OCI-LY7 (cell line): ENCODE measurements at places on chromosomes 4 and X.

GRCh38 chr4:71729856-71730255, 54.0 kb downstream of the GC start:
- DNase-seq: no peak

DNA sequence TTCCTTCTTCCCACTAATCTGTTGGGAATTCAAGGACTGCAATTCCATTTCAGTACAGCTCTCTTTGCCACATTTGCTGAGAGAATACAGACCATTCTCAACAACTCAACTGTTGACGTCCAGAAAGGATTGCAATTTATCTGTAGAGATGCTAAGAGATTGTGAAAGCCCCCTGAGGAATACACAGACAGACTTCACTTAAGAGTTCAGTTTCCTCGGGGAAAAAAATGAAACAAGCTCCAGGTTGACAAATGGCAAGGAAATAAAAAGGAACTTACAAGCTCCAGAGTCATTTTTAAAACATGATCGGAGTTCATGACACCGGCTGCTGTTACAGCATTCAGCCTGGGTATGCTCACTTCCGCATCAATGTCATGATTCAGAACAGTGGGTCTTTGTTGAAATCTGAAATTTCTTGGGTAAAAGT, 13.8 kb downstream of the TLR10 start:
- DNase-seq: no peak

- DNase-seq: no peak
Measured at GRCh38 chrX:124035657-124036056, 74.2 kb downstream of the STAG2 start.

DNA sequence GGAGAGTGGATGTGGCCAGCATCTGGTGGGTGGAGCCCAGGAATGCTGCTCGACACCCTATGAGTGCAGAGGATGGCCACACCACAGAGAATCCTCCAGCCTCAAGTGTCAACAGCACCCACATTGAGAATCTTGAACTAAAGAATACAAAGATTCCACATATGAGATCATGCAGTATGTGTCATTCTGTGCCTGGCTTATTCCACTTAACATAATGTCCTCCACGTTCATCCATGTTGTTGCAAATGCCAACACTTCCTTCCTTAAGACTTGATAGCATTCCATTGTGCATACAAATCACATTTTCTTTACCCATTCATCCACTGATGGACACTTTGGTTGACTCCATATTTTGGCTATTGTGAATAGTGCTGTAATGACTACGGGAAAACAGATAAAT, 145.8 kb downstream of the PRKX start:
- DNase-seq: no peak

- no peak for DNase-seq
Measured at GRCh38 chr4:24742773-24743172, 52.6 kb upstream of the SOD3 start.

DNA sequence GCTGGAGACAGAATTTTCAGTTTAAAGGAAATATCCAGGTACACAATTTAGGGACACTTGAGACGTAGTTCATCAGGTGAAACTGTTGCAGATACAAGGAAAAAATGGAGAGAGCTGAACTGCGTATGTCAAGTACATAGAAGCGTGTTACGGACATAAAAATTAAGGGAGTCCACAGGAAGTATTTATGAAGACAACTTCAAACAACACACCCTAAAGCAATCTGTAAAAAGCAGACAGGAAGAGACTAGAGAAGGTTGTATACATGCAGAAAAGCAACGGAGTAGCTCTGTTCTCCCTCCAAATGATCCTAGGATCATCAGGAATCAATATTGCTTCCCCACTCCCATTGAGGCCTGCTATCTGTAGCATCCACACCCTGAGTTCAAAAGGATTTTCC, 5.8 kb downstream of the CASK start:
- DNase-seq: no peak

- DNase-seq: no peak
Measured at GRCh38 chrX:124530803-124531202, 184.4 kb downstream of the SH2D1A start.

DNA sequence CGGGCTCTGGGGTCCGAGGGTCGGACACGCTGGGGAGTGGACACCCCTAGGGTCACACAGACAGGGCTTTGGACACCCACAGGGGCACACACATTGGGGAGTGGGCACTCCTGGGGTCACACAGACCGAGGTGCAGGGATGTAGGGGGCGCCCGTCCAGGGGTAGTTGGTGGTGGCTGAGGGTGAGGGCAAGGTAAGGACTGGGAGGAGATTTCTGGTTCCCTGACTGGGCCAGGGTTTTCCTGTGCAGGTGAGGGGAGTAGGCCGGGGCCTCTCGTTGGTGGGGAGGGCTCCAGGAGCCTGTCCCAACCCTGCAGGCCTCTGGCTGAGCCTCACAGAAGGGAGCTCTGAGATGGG, 21.9 kb upstream of the WDR45 start:
- peak; percentile 17 for DNase-seq

DNA sequence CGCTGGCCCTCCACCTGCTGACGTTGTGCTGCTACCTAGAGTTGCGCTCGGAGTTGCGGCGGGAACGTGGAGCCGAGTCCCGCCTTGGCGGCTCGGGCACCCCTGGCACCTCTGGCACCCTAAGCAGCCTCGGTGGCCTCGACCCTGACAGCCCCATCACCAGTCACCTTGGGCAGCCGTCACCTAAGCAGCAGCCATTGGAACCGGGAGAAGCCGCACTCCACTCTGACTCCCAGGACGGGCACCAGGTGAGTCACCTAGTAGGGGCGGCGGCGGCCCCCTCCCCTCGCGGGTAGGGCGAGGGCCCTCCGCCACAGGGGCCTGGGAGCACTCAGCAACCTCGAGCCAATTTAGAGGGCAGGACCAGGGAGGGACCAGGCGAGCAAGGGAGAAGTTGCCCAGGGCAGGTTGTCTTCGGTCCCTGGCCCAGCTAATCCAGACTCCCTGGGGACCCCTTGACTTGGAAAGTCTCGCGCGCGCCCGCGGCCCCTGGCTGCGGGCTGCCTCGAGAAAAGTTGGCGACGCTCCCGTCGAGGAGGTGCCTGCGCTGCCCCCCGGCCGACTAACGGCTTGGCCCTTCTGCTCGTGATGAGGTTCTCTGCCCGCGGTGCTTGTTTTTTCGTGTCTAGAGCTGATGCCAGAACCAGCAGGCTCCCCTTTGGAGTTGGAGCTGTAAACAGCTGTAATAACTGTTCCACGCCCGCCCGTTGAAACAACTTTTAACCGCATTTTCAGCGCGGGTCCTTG, 717 bp downstream of the EDA start:
- DNase-seq: no peak

- DNase-seq: no peak
Measured at GRCh38 chr4:108902769-108903168, 139.9 kb upstream of the ETNPPL start.

GRCh38 chr4:48844843-48845242, 14.0 kb downstream of the OCIAD1 start:
- DNase-seq: no peak

DNA sequence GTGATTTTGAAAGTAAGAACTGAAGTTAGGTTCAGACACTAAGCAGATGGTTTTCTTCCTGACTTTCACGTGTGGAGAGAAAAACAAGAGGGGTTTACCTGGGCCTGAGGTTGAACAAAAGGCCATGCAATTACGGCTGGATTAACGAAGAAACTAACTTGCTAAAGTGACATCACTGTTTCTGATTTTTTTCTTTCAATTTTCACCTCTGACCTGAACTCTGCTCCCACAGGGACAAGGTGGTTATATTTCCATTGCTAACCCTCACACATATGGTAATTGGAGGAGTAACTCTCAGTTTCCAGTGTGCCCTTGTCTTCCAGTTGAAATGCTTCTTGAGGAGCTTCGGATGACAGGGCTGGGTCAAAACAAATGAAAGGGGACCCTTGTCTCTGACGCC, 38.0 kb downstream of the MSN start:
- DNase-seq: no peak

DNA sequence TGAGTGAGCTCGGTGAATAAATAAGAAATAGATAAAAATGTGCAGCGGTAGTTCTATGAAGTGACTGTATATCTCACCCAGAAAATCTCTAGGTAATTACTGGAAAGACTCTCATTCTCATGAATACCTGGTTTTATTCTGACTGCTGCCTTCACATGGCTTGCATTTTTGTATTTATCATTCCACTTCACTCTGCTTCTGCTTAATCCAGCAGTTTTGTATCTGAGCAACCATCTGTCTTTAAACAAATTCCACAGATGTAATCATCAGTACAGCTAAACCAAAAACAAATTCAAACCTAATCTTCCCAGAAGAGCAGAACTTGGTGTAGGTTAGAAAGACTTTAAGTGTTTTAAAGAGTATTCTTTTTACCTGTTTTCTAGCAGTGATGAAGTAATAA, 11.2 kb upstream of the ALB start:
- no peak for DNase-seq

DNA sequence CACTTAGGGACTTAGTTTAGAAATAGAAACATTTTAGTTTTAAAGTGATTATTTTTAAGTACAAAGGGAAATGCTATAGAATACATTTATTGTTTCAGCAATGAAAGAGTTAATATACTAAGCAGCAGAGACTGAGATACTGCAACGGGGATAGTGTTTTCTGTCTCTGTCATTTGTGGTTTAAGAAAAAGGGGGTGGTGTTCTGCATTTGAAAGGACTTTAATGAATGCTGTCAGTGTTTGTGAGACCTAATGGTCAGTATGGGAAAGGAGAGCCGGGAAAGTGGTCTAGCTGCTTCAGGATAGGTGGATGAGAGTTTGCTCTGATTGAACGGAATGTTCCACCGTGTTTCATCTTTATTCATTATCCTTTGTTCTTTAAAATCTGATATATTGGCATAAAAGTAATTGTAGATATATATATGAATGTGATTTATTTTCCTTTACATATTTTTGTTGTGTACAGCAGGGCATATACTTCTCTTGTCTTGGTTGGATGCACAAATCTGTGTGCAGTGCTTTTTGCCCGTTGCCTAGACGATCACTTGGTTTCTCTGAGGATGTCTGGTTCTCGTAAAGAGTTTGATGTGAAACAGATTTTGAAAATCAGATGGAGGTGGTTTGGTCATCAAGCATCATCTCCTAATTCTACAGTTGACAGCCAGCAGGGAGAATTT, at the start of gene KLHL5:
TSS of gene KLHL5 (plus strand) at position 139 of the 676 bp plus-strand sequence. CDS start at position 560, 421 bp downstream.
- DNase-seq: no peak

GRCh38 chr4:146061610-146062334, 113.7 kb upstream of the LSM6 start:
- DNase-seq: peak; percentile 38

DNA sequence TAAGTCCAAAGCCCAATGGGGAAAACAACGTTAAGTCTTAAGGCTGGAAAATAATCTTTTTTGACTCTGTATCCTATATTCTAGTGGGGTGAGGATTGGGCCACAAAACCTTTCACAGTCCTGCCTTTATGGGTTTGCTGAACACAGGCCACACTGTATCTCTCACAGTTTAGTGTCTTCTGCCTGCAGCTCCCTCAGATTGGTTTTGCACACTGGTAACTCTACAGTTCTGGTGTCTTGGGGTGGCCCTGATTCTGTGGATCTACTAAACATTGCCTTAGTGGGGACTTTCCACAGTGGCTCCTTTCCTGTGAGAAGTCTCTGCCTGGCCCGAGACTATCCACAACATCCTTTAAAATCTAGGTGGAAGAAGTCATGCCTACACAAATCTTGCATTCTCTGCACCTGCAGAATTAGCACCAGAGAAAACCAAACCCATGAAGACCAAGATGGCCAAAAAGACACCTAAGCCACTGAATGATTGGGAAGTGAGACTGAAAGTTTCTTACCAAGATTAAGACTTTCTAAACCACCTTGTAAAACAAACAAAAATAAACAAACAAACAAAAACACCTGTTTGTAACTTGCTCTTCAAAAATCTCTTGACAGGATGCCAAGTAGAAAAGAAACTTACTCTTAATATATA, 150.4 kb upstream of the PCDH10 start:
- no peak for DNase-seq

DNA sequence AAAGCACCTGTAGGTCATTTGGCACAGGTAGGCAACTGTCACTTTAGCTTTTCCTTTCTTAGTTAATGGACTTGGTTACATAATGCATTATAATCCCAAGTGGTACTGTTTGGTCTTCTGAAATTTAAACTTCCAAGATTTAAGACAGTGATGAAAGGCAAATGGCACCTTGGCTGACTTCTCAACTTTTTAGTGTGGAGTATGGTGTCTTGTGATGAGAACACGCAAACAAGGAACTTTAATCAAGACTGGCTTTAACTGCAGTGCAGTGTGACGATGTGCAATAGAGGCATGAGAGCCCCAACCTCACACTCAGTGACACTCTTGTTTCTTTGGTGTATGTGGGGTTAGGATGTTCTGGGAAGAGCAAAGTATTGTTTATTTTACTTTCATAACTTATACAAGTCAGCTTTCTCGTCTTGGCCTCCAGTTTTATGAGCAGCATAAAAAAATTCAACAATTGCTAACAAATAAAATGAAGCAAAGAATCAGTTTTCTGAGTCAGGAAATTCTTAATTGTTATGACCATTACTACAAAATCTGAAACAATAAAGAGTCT, 171.9 kb downstream of the MAD2L1 start:
- no peak for DNase-seq

- DNase-seq: peak; percentile 49
Measured at GRCh38 chr4:114558446-114559020, 40.1 kb upstream of the UGT8 start.

GRCh38 chr4:41009411-41009810, 204.9 kb downstream of the APBB2 start:
- DNase-seq: no peak

DNA sequence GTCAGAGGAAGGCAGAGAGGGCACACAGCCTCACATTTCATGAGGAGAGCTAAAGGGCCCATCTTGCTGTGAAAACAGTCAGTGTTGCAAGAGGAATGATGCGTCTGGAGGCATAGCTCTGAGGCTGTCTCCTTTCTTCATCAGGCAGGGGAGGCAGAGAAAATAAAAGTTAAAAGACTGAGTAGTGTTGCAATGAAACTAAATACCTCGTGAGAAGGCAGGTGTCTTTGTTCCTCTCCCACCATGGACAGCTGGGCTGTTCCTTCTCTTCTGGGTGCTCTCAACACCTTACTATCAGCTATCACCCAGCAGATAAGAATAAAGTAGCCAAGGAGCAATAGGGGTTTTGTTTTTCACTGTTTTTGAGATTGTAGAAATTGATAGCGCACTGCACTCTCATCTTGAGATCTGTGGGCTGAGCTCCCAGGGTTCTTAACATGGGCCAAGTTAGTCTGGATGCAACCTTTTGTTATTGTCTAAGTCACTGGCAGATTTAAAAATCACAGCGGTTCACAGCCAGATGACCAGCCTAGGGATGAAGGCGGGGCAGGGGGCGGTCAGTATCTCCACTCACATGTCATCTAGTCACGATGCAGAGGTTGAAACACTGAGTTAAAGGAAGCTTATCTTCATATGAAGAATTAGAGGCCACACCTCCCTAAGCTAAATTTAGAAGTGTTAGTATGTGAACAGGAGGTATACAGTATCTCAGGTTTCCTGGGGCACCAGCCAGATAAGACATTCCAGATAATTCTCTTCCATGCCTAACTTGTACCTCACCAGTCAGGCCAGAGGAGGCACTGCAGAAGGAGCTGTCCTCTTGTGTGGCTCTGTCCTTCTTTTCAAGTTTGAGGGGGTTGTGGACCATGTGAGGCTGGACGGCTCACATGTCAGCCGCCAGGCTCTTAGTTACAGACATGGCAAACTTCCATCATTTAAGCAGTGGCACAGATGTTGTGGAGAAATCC, 36.9 kb downstream of the PARM1 start:
- DNase-seq: no peak

GRCh38 chr4:181200076-181200475, 1043.1 kb upstream of the TENM3 start:
- no peak for DNase-seq
